ENCODE measurements at places on chromosomes 12 and 14. TPM values are rescaled to one million over a fixed set of nuclear protein-coding genes. Genes with fewer than 3 reads are reported as not detected.
A peak's percentile ranks its signal among the peaks of the same experiment; 100 is the strongest.

DNA sequence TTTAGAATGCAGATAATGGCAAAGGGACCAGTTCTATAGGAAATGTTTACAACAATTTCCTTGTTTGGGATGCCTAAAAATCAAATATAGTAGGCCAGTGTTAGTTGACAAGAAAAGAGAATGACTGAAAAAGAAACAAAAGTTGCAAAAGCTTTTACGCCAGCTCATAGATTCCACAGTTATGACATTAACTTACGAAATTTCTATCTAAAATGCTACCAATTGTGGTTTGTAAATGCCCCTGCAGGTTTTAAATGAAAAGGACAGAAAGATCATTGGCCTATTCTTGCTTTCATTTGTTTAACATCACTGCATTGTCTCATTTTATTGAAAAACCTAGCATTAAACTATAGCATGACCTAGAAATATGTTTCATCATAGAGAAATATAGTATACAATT lies 345.8 kb downstream of the CCDC91 start:
- no peaks in the 10 kb centered on the region for H3K4me1 ChIP-seq
- H3K27me3 ChIP-seq: no peaks in the 10 kb centered on the region
- H3K27ac ChIP-seq: no peak overlapping the region
- no peak for DNase-seq

Gene CLEC1A
- polyA plus RNA-seq: not detected

- H3K27ac ChIP-seq: no peak overlapping the region
- no peaks in the 10 kb centered on the region for H3K27me3 ChIP-seq
- no peak for DNase-seq
- H3K4me1 ChIP-seq: no peaks in the 10 kb centered on the region
- H3K4me3 ChIP-seq: no peak overlapping the region
- no peaks in the 10 kb centered on the region for H3K36me3 ChIP-seq
These were observed 115.8 kb downstream of the DAD1 start for GRCh38 chr14:22472935-22473854.

- no peak overlapping the region for H3K27ac ChIP-seq
- H3K4me3 ChIP-seq: no peak overlapping the region
- no peak for DNase-seq
These were observed 251.9 kb upstream of the SOX5 start for GRCh38 chr12:24201258-24201970.

Gene MUCL1
- not detected for polyA plus RNA-seq

Gene FBXO33
- 17.5 TPM for polyA plus RNA-seq

- no peaks in the 10 kb centered on the region for H3K27me3 ChIP-seq
- no peak for DNase-seq
- H3K36me3 ChIP-seq: no peaks in the 10 kb centered on the region
- H3K4me1 ChIP-seq: peaks cover 47% of the 10 kb centered on the region
- no peak overlapping the region for H3K27ac ChIP-seq
These were observed 65.8 kb downstream of the RIN3 start for GRCh38 chr14:92579244-92579936.

Gene CAPZA3
- not detected for polyA plus RNA-seq

Gene AQP6
- polyA plus RNA-seq: not detected

GRCh38 chr12:9698681-9699080 lies 29.2 kb downstream of the CLEC2D start:
- H3K27me3 ChIP-seq: no peaks in the 10 kb centered on the region
- no peak overlapping the region for H3K27ac ChIP-seq
- H3K36me3 ChIP-seq: peaks cover 17% of the 10 kb centered on the region
- H3K4me3 ChIP-seq: no peak overlapping the region

- no peaks in the 10 kb centered on the region for H3K36me3 ChIP-seq
- H3K27me3 ChIP-seq: no peaks in the 10 kb centered on the region
- no peak overlapping the region for H3K27ac ChIP-seq
- DNase-seq: no peak
- H3K4me3 ChIP-seq: no peak overlapping the region
These were observed 155.9 kb upstream of the PRMT8 start for GRCh38 chr12:3335078-3335487.

Gene PLCZ1
- polyA plus RNA-seq: not detected

Gene LYZ
- 1.7 TPM for polyA plus RNA-seq

Gene PHLDA1
- 0.20 TPM for polyA plus RNA-seq

DNA sequence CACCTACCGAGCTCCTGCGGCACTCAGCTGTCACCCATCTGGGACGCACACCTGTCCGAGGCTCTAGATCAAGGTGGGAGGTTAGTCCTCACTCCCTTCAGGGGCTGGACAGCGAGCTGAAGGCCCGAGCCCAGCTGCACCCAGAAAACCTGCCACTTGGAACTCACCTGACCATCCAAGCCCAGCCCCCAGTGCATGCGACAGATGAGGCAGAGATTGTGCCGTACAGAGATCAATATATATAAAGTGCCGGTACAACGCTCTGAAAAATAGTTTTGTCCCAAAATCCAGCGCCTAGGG lies 3.0 kb downstream of the ANKRD9 start:
- H3K4me1 ChIP-seq: peaks cover 13% of the 10 kb centered on the region
- no peak overlapping the region for H3K4me3 ChIP-seq
- no peak overlapping the region for H3K27ac ChIP-seq
- H3K27me3 ChIP-seq: no peaks in the 10 kb centered on the region
- H3K36me3 ChIP-seq: no peaks in the 10 kb centered on the region

DNA sequence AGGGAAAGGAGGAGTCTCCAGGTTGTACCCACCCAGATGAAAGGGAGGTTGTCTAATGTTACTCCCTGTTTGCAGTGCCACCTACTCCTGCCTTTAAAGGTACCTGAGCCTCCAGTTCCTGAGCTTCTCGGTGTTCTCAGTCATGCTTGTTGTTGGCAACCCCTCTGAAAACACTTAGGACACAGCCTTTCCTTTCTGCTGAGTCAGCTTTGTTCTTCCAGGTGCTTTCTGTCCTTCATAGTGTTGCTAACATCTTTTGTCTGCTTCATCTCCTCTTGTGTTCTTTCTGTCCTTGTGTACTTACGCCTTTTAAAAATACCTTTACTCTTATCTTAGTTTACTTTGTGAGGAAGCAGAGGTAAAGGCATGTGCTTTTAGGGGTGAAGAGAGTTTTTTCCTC lies 97.0 kb upstream of the NEDD1 start:
- H3K36me3 ChIP-seq: no peaks in the 10 kb centered on the region
- H3K4me1 ChIP-seq: no peaks in the 10 kb centered on the region
- no peak for DNase-seq

DNA sequence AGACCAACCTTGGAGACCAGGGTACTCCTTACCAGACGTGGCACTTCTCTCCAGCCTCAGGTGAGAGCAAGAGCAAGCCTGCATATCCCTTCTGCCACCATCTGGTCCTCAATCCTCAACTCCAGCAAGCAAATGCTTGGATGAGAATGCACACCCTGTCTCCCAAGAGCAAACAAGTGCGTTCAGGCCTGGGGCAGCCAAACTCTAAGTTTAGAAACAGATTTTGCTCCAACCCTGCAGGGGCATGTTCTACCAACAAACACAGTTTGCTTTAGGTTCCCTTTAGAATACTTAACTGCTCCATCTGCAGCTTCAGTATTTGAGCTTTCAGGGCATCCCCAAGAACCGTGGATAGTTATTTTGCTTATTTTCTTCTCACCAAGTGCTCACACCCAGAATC lies 55.9 kb upstream of the FICD start:
- H3K27ac ChIP-seq: no peak overlapping the region
- no peaks in the 10 kb centered on the region for H3K4me1 ChIP-seq
- no peaks in the 10 kb centered on the region for H3K27me3 ChIP-seq
- H3K4me3 ChIP-seq: no peak overlapping the region
- no peaks in the 10 kb centered on the region for H3K36me3 ChIP-seq
- DNase-seq: no peak

DNA sequence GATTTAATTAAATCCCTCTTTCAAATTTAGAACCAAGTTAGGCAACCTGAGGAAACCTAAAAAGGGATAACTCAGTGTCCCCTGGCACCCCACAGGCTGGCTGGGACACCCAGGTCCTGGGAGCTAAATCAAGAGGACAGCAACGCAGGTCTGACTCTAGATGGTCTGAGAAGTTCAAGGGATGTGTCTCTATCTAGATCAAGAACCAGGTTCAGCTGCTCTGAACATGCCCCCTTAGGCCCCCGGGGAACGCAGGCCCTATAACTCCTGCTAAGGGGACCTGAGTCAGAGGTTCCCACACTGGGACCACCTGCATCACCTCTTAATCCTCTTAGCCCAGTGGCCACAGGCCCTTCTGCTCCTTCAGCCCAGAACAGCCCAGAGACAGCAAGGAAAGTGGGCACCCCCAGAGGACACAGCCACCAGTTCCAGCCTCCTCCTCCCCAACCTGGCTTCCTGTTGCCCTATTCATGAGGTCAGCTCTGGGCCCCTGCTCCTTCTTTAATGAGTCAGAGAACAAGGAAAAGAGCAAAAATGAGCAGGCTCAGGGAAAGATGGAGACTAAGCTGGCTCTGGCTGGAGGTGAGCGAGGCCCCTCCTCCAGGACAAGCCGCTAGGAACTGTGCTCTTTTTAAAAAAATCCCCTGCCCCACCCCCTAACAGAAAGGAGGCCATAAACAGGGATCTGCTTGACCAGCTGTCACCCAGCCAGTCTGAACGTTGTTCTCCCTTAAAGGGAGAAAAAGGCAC lies 10.8 kb downstream of the PITPNM2 start:
- H3K4me1 ChIP-seq: no peaks in the 10 kb centered on the region
- DNase-seq: no peak
- H3K36me3 ChIP-seq: no peaks in the 10 kb centered on the region

GRCh38 chr14:22648506-22648905 lies 4.4 kb upstream of the OR6J1 start:
- no peak overlapping the region for H3K27ac ChIP-seq
- H3K4me3 ChIP-seq: no peak overlapping the region
- no peaks in the 10 kb centered on the region for H3K36me3 ChIP-seq
- H3K4me1 ChIP-seq: no peaks in the 10 kb centered on the region
- no peak for DNase-seq

Gene MAP1LC3B2
- 4.4 TPM for polyA plus RNA-seq

Gene NEDD8
- 254 TPM for polyA plus RNA-seq

DNA sequence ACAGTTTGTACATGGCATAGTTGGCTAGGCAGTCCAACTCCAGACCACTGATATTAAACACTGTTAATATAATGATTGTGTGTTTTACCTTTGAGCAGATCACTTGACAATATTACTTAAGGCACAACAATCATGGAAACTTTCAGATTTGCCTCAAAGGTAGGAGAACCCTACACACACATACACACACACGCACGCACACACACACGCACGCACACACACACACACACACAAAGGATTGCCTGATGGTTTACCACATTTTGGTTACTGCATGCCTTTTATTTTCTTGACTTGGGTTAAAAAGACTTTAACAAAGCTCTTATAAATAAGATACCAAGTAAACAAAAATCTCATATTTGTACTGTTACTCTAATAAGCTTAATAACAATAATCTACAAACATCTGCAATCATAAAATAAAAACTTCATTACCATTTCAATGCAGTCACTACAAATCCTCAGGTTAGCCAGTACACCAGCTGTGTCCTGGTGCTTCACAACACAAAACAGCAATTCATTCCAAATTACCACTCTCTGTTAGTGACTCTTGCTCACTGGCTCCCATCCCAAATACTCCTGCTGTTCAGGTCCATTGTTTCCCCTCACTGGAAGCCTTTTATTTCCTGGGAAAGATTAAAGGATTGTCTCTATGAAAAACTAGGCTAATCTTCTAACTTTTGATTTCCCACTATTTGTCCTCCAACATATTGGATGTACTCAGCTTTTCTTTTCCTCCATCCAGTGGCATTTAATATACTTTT lies 175.2 kb upstream of the ATP2B1 start:
- H3K27ac ChIP-seq: no peak overlapping the region
- H3K4me3 ChIP-seq: no peak overlapping the region
- no peak for DNase-seq
- H3K4me1 ChIP-seq: peaks cover 31% of the 10 kb centered on the region

DNA sequence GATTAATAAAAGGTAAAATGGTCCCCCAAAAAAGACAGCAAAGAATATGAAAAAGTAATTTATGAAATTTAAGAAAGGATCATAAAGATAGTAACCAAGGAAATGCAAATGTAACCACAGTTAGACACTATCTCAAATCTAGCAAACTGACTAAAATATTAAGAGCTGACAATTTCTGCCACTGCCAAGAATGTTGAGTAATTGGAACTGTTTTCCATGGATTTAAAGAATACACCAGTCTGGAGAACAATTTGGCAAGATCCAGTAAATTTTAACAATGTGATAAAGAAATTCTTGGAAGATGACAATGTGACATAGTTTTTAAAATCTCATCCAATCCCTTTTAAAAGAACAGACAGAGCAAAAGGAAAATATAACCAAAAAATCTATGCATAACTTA lies 798.0 kb upstream of the MGAT4C start:
- no peaks in the 10 kb centered on the region for H3K4me1 ChIP-seq
- no peak overlapping the region for H3K27ac ChIP-seq
- no peak overlapping the region for H3K4me3 ChIP-seq
- no peaks in the 10 kb centered on the region for H3K27me3 ChIP-seq
- no peak for DNase-seq

- no peaks in the 10 kb centered on the region for H3K27me3 ChIP-seq
- peak overlapping the region; percentile 66 for H3K27ac ChIP-seq
- DNase-seq: no peak
- H3K4me3 ChIP-seq: peak overlapping the region; percentile 61
These were observed 1.2 kb downstream of the SLC2A13 start for GRCh38 chr12:40104461-40105264.

Gene LRRC10
- not detected for polyA plus RNA-seq

GRCh38 chr12:119601877-119602733 lies 8.5 kb downstream of the TMEM233 start:
- no peak overlapping the region for H3K4me3 ChIP-seq
- no peak overlapping the region for H3K27ac ChIP-seq
- DNase-seq: no peak
- no peaks in the 10 kb centered on the region for H3K36me3 ChIP-seq

DNA sequence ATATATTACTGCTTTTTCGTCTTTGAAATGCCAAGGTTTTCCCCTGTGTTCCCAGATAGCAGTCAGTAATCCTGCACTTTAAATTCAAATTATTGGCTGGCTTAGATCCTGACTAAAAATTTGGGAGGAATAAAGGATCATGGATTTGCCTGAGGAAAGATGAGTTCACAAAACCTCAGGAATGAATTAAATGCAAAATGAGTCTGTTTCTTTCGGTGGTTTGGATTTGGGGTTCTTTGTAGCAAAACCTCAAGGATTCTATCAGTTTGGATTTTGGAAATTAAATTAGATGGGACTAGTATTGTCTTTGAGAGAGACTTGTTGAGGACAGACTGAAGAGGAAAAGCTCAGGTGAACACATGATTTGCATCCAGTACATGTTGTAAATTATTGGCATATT lies 36.1 kb downstream of the PPFIBP1 start:
- H3K4me3 ChIP-seq: no peak overlapping the region
- no peaks in the 10 kb centered on the region for H3K4me1 ChIP-seq
- H3K27ac ChIP-seq: no peak overlapping the region
- no peaks in the 10 kb centered on the region for H3K27me3 ChIP-seq
- DNase-seq: no peak
- no peaks in the 10 kb centered on the region for H3K36me3 ChIP-seq

Gene MMP14
- polyA plus RNA-seq: not detected

Gene WASHC3
- 87.9 TPM for polyA plus RNA-seq

- peaks cover 17% of the 10 kb centered on the region for H3K4me1 ChIP-seq
- no peak for DNase-seq
- peak overlapping the region; percentile 71 for H3K27ac ChIP-seq
- peak overlapping the region; percentile 62 for H3K4me3 ChIP-seq
- peaks cover 4% of the 10 kb centered on the region for H3K36me3 ChIP-seq
These were observed 710 bp downstream of the MTA1 start for GRCh38 chr14:105420101-105420973.

GRCh38 chr14:105182296-105183020 lies 1.3 kb upstream of the NUDT14 start:
- H3K27me3 ChIP-seq: no peaks in the 10 kb centered on the region
- no peaks in the 10 kb centered on the region for H3K36me3 ChIP-seq
- H3K4me1 ChIP-seq: peaks cover 12% of the 10 kb centered on the region
- no peak overlapping the region for H3K27ac ChIP-seq
- no peak overlapping the region for H3K4me3 ChIP-seq
- no peak for DNase-seq
